ENCODE measurements at places on chromosomes 6 and 20.

GRCh38 chr6:48535582-48536009 is 424.6 kb upstream of the PTCHD4 start:
- DNase-seq, result no peak

DNA sequence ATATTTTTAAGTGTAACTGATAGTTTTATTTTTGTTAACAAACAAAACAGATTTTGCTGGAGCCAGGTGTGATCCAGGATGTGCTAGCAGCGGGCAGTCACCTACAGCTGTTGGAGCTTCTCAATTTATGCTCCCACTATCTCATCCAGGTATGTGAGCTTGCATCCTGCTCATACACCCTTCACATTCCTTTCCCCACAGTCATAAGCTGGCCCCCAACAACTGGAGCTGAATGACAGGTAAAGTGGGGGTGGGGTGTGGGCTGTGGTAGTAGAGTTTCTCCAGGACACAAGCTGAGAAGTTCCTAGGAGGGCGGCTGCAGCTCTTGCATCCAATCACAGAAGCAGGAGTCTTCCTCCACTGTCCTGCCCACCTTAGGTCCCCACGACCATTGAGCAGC is 140.1 kb downstream of the KLHL32 start:
- no peak for DNase-seq

- peak; percentile 41 for DNase-seq
Observed at GRCh38 chr20:33209789-33210188, 7.4 kb upstream of the BPIFA3 start.

DNA sequence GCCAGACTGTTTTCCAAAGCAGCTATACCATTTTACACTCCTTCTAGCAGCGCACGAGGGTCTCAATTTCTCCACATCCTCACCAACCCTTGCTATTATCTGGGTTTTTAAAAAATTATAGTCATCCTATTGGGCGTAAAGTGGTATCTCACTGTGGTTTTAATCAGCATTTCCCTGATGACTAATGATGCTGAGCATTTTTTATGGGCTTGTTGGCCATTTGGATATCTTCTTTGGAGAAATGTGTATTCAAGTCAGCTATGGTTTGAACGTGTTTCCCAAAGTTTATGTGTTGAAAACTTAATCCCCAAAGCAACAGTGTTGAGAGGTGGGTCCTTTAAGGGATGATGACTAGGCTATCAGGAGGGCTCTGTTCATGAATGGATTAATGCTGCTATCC is 6.7 kb downstream of the MCUR1 start:
- DNase-seq, result no peak

DNA sequence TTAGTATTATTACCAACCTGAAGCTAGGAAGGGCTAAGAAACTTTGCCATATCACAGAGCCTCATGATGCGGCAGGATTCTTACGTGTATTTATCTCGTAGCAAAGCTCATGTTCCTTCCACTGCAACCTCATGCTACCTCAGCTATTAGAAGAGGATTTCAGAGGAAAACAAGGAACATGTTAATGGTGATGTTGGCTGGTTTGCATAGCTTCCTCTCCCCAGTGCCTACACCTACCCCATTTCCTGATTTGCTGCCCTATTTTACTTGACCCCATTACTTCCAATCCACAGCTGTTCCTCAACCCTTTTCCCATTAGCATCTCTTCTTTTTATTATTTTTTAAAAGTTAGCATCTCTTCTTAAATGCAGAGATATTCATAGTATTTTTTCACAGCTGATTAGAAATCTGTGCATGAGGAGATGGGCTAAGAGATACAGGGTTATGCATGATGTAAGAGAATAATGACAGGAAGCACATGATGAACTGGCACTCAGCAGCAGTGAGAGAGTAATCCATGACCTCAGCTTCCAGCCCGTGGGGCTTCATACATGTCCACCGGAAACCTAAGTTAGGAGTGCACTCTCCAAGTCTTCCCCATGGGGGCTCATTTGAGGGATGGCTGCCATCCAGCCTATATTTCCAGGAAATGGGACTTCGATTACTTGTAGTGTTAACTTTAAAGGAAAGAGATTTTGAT is 106.1 kb upstream of the ASF1A start:
- DNase-seq, result no peak

DNA sequence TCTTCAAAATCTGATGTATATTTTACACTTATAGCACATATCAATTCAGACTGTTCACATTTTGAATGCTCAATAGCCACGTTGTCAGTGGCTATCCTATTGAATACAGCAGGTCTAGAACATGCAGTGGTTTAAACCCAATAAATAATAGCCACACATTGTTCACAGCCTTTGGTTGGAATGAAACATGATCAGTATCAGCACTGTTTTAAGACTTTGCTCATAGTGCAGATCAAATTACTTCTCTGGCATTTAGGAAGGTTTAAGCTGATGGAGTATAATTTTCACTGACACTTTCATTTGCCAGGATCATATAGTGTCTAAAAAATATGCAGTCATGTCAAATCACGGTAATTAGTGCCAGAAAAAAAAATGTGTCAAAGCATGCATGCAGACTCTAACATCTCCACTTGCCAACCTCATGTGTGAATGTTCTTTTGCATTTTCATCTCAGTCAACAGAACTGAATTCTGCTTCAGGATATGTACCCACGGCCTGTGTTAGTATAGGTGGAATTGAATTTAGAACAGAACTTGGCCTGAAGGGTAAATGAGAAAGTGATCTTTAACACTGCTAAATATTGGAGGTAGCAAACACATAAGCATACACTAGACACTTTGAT is 184.1 kb downstream of the SLC24A3 start:
- DNase-seq, result no peak
